ENCODE measurements at places on chromosomes 3 and 15.

DNA sequence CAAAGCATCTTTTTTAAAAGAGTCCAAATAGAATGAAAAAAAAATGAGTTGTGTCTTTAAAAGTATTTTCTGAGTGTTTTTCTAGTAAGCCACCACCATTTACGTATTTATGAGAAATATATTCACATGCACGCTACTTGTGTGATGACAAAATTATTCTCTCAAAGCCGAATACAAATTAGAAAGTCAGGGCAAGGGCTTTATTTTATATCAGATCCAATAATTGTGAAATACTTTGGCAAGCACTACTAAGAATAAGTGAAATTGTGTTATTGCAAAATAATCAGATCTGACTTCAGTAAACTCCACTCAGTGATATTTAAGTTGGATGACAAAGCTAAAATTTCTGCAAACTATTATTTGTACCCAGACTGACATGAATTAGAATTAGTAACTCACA is 589.3 kb upstream of the KCNMB2 start:
- DNase-seq, result no peak

GRCh38 chr15:42826251-42826890 is 89.4 kb upstream of the CDAN1 start:
- DNase-seq, result peak; percentile 40

GRCh38 chr15:61951949-61952348 is 108.3 kb downstream of the VPS13C start:
- peak; percentile 43 for DNase-seq

DNA sequence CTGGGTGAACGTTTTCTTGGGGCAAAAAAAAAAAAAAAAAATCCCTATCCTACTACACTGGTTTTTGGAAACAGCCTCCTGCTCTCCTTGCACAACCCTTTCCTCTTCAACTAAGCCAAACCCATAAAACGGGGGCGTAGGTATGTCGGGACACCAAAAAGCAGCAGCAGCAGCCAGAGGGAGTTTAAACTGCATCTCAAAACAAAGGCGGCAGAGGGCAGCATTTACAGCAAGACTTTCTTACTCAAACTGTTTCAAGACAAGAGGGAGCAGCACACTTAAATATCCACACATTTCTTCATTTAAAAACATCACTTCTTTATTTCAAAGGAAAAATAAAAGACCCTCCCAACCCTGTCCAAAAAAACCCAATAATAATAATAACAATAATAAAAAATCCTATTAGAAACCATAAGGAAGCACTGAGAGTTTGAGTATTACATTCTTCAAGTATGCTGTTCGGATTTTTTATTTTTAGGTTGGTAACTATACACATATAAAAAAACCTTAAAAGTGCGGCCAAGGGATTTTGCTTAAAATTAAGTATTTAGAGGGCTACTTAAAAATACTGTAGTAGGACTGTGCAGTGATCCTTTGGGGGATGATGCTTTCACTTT is 43.9 kb upstream of the PLXND1 start:
- DNase-seq, result peak; percentile 73

DNA sequence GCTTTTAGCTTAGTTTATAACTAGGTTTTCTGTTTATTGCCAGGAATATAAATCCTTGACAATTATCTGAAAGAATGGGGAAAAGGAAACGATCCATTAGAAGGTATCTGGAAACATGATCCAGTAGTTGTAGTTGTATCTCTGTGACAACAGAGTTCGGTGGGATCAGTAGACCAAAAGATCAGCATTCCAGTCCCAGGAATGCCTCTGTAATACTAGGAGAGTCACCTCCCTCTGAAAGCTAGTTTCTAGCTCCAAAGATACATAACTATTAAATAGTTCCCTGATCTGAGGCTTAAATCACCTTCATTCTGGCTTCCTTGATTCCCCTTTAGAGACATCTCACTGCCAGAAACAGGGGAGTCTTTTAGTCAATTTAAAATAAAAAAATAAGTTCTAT is 34.1 kb downstream of the MB21D2 start:
- no peak for DNase-seq

DNA sequence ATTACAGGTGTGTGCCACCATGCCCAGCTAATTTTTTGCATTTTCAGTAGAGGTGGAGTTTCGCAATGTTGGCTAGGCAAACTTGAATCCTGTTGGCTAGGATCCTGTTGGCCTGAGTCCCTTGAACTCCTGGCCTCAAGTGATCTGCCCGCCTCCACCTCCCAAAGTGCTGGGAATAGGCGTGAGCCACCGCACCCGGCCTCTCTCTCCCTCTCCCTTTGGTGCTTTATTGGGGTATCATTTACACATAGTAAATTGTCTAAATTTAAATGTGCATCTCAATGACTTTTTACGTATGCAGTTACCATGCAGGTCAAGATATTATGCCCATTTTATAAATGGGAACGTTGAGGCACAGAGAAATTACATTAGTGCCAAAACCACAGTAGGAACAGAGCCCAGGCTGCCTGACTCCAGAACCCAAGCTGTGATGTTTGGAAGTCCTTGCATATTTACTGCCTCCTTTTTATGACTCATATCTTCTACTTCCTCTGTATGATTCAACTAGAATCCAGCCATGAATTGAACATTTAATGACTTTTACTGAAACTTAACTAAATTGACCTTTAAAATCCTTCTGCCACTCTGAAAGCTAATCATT is 34.0 kb upstream of the RPP14 start:
- DNase-seq, result peak; percentile 67

GRCh38 chr3:106347350-106347749 is 478.5 kb upstream of the CBLB start:
- no peak for DNase-seq

DNA sequence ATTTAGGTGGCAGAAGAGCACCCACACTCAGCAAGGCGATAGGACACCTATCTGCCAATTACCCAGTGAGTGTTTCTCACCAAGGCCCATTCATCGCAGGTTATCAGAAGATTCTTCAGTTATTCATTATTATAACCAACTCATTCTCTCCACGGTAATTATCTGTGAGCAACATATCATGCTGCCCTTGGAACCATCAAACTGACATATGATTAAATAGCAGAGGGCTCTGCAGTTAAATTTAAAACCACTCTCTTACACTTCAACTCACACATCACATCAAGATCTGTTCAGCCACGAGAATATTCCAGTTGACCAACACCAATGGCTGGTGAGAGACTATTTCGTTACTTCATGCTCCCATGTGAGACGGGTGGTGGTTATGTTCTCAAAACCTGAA is 489.3 kb downstream of the ERC2 start:
- no peak for DNase-seq

DNA sequence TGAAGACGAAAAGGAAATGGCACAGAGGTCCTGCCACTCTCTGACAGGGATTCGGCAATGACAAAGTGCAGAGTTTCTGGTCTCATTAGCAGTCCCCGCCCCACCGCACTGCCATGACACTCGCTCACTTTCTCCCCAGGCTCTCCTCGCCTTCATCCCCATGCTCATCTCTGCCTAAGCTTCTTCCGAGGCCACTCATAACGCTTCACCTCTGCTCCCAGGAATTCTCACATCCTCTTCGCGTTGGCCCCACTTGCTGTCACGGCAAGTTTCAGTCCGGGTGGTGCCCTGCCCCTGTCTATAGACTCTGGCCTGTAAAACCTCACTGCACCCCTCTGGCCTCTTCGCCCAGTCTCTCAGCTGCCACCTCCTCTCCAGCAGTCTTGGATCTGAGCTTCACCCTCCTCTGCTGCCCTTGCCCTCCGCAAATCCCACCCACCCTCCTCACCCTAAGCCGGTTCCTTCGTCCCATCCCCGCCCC is 654 bp downstream of the RUBCN start:
- DNase-seq, result peak; percentile 22

DNA sequence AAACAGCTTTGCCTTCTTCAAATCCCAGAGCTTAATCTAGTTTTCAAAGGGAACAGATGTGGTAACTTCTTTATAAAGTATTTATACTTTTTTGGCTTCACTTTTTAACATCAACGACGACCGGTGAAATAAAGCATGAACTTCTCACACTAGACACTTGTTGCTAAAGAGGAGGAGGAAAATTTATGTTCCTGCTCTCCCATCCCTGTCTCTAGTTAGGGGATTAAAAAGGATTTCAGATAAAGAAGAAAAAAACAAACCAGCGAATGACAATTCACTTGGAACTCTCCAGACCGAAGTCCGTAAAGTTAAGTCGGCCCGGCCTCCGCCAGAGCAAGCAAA is 672 bp downstream of the NEDD4 start:
- DNase-seq, result no peak

DNA sequence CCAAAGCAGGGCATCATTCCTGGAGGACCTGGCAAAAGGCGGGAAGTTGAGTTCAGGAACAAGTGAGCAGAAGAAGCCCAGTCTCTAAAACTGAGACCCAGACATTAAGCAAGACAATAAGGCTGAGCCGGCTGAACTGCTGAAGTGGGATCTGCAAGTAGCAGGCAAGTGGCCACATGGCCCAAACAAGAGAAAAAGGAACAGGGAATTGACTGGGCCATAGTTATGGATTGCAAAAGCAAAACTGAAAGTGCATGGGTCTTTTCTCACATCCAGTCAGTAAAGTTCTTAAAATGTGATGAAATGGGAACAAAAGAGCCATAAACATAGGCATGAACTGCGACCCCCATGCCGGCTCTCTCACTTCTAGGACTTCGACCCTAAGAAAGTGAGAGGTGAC is 101.2 kb downstream of the SCN11A start:
- DNase-seq, result no peak

DNA sequence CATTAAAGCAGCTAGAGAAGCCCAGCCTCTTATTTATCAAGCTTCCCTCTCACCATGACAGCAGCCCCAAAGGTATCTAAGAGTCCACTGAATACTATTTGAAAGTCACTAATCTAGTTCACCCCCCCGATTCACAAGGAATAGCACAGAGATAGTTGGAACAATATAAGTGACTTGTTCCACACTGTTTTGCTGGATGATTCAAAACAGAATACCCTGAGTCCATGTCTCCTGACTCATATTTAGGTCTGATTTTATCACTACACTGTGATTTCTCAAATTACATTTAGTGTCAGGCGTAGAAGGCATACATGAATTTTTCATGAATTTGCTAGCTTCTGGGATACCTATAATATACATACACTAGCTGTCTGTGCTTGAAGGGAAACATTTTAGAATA is 18.7 kb upstream of the EOGT start:
- DNase-seq, result no peak

DNA sequence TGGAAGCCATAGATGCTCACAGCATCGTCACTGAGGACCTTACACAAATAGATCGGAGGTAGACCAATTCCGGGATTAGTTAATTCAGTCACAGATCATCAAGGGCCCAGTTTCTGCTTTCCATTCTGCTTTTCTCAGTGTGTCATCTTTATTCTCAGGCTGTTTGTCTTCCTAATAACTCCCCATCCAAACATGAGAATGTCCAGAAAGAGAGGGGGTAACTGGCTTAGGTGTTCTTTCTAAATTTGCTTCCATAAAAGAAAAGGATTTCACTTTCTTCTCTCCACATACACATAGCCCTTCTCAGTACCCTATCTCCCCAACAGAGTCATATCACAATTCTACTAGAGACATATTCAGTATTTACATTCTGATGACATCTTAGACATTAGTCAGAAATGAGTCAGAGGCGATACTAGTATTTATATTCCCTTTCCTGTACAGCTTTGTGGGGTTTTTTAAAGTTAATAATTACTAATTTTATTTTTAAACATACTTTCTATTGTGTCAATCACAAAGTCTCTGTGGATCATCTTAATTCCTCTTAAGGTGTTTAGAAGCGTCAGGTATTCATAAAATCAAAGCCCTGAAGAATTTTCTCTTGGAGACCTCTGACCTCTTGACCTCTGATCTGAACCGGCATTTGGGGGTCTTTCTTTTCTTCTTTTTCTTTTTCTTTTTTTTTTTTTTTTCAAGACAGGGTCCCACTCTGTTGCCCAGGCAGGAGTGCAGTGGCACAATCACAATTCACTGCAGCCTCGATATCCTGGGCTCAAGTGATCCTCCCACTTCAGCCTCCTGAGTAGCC is 24.3 kb upstream of the IL12A start:
- DNase-seq, result no peak

DNA sequence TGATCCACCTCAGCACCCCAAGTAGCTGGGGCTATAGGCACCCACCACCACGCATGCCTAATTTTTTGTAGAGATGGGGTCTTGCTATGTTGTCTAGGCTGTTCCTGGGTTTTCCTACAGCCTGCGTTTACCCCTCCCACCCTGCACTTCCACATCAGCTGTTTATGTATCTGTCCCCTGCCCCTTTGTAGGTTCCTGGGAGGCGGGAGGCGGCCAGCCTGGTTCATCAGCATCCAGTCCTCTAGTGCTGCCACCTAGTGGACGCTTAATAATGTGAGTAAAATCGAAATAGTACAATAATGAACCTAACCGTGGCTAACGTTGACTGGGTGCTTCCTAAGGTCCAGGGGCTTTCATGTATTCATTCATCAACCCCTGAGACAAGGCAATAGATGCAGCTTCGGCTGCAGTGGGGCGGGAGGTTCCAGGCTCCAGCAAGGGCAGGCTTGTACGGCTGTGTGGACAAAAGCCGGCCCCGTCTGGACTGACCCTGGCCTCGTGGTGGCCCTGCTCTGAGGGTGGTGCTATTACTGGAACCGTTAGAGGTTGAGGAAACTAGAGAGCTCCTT is 1.2 kb upstream of the LCTL start:
- DNase-seq, result peak; percentile 68

DNA sequence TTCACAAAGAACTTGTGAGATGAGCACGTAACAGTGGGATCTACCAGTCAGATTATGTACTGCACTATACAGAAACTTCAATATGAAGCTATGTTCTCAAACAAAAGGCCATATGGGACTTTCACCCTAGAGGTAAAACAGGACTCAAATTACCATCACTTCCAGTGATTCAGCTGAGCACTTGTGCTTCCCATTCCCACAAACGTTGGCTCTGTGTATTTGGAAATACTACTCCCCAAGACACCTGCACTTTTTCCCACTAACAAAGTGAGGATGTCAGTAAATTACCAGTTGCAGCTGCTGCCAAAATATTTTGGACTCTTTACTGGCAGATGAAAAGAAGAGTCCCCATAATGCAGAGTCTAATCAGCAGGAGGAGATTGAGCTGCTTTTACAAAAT is 1570.1 kb downstream of the SI start:
- DNase-seq, result peak; percentile 80

DNA sequence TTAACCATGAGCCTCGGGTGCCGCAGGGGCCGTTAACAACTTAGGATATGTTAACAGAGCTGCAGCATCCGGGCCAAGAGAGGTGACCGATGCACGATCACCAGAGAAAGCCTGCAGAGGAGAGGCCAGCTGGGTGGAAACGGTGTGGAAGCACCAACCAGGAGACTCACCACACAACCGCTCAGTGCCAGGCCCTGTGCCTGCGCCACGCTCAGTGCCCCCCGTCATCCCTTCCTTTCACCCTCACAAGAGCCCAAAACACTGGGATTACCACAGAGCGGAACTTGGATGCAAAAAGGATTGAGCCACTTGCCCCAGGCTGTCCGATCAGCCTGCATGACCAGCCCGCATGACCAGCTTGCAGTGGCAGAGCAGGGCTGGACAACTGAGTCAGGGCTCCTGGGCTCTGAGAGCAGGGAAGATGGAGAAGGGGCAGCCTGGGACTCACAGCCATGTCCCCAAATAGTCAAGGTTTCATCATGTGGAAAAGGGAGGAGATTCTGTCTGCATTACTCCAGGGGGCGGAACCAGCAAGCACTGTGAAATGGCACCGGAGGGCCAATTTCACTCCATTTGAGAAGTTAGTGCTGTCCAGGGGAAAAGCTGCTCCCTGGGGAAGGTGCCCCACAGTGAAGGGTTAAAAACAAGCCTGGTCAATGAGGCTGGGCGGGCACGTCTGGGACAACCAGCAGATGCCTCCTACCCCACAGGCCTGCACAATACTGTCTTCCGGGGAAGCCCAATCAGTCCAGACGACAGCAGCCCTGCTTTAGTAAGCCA is 156.8 kb downstream of the ATP10A start:
- no peak for DNase-seq
